Aorta (tissue), 5 donors: ENCODE measurements at places on chromosomes 13 and 19. TPM values are rescaled to one million over a fixed set of nuclear protein-coding genes. Genes with fewer than 3 reads are reported as not detected.

FGF21 gene
- total RNA-seq: not detected

DNA sequence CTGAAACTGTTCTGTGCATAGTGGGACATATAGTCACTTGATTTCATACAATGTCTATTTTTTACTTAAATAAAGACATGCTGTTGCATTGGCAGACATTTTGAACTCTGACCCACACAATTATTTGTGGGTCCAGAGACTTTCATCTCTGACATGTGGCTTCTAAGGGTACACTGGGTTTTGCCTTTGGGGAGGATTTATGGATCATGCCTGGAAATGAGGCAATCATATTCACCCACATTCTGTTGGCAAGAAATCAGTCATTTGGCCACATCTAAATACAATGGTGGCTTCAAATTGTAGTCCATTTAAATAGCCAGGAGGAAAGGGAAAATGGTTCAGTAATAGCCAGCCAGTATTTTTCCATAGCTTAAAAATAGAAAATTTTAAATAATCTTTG is 238.3 kb upstream of the KLF12 start:
- DNase-seq: no peak

- DNase-seq: peak; percentile 61
These were observed 838 bp upstream of the MYADM start for GRCh38 chr19:53866865-53867224.

- peak; percentile 87 for DNase-seq
These were observed 66.6 kb upstream of the ZNF527 start for GRCh38 chr19:37304190-37304883.

PLA2G4C gene
- 19.8 TPM for total RNA-seq

GRCh38 chr19:573519-573825 is 1.1 kb downstream of the BSG start:
- no peak for DNase-seq

SHFL gene
- 32.1 TPM for total RNA-seq

DNA sequence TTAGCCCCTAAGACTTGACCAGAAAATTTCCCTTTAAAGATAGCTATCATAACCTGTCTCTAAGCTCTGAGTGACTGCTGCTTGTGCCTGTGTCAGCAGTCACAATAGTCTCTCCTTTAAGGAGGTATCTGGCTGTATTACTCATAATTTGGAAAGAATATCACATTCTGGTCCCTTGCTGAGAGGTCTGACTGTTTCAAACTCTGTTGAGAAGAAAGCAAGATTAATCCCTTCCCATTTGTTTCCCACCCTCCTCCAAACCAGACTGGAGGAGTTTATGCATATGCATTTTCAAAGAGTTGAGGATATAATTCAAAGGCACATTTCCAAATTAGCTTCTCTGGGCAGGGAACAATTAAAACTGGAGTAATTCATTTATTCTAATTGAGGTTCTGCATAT is 2.3 kb downstream of the HTR2A start:
- DNase-seq: no peak

TNFRSF19 gene
- 4.3 TPM for total RNA-seq

GRCh38 chr19:16887353-16888265 is 1.2 kb upstream of the F2RL3 start:
- DNase-seq: no peak

DCT gene
- total RNA-seq: 0.29 TPM

DNA sequence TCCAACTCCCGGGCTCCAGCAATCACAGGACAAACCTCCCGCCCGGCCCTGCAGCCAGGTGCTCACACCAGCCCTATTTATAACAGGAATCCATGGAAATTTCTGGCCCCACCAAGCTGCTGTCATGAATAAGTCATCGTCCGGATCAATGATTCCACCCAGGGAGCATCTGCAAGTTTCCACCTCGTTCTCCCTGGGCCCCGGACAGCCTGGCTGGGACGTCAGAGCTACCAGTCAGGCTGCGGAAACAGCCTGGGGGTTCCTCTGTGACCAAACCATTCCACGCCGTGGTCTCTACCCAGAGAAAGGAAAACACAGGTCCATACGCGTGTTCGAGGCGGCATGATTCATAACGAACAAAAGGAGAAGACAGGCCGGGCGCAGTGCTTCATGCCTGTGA is 20.7 kb upstream of the PTBP1 start:
- no peak for DNase-seq

PLPP2 gene
- total RNA-seq: 4.2 TPM

KASH5 gene
- total RNA-seq: not detected

DNA sequence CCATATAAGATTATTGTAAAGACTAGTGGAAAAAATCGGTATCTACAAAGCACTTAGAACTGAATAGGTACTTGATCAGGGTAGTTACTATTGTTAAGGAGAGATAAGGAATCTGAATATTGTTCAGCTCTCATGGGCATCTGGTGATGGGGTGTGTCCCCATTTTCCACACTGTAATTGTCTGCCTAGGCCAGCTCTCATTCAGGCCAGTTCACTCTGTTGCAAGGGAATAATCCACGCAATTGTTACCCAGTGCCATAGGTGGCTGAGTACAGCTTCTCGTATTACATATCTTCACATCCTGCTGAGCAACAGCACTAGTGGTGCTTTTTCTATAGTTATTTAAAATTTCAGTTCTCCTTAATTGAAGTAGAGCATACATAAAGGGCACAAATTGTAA is 45.6 kb upstream of the C13orf42 start:
- no peak for DNase-seq

DNA sequence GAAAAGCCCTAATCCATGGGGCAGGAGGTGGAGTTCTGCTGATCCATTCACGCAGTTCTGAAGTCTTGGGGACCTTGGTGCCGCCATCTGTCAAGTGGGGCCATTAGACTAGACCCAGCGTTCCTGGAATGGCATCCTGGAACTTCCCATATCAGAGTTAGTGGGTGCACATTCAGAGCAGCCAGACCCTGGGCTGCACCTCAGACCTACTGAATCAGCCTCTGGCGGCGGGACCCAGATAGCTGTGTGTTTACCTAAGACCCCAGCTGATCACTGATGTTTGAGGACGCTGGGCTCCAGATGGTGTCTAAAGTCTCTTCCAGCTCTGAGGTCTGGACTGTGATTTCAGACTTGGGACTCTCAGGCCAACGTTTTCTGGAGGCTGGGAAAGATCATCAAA is 12.8 kb downstream of the POP4 start:
- no peak for DNase-seq

- DNase-seq: no peak
These were observed 25.7 kb upstream of the TPTE2 start for GRCh38 chr13:19586904-19587634.

- no peak for DNase-seq
These were observed 12.5 kb upstream of the TNFRSF19 start for GRCh38 chr13:23557733-23558132.

SYCN gene
- not detected for total RNA-seq

GRCh38 chr13:20230913-20231838 is 943 bp downstream of the GJB6 start:
- DNase-seq: no peak

DNA sequence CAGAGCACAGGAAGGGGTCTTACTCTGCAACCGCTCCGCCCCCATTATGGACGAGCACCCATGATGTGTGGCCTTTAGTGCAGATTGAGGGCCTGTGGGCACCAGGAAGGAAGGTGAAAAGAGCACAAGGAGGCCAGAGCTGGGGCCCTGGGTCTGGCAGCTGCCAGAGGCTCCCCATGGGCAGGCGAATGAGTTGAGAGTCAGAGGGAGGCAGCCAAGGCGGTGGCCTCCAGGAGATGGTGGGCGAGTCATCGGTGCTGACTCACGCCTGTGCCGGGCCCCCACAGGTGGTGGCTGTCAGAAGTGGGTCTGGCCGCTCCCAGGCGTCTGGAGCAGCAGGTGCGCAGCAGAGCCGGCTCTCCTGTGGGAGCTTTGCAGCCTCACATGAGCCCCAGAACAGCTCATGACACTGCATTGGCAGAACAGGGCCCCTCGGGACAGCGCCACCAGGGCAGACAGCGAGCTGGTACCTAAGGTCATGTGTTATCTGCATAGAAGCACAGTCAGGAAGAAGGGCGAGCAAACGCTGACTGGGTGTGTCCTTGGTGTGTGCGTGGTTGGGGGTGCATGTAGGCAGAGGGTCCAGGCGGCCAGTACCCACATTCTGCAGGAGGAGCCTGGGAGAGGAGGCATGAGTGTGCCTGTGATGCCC is 68.8 kb downstream of the CHST8 start:
- DNase-seq: no peak

RNF225 gene
- total RNA-seq: not detected

GRCh38 chr19:3359919-3360420 is 6.4 kb upstream of the NFIC start:
- no peak for DNase-seq

CDC42EP5 gene
- 45.0 TPM for total RNA-seq

TFDP1 gene
- total RNA-seq: 29.7 TPM

GRCh38 chr19:51800473-51801244 is 5.7 kb downstream of the FPR3 start:
- no peak for DNase-seq

EXOC3L2 gene
- 13.9 TPM for total RNA-seq

- DNase-seq: no peak
These were observed 4.6 kb upstream of the TPRX2 start for GRCh38 chr19:47854459-47854858.

USHBP1 gene
- 4.6 TPM for total RNA-seq

DNA sequence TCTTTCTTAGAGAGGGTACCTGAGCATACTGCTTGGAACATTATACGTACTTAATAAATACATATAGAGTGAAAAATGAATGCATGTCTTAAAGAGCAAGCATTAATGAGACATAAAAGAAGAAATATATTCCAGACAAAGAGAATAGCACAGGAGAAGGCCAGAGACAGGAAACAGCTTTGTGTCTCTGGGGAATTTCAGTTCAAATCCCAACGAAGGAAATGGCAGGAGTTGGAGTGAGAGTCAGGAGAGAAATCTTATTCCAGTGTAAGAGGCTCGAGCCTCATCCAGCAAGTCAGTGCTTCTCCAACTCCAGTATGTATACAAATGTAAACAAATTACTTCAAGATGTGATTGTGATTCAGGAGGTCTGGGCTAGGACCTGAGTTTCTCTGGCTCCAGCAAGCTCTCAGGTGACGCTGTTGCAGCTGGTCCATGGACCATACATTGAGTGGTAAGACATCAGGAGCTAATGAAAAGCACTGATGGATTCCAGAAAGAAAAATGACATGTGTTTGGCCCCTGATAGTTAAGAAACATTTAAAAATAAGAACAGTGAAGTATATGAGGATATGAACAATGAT is 108.2 kb downstream of the RAP2A start:
- DNase-seq: no peak

GRCh38 chr13:20197361-20197834 is 4.7 kb upstream of the GJB2 start:
- DNase-seq: no peak

SIGLEC12 gene
- total RNA-seq: not detected

DNA sequence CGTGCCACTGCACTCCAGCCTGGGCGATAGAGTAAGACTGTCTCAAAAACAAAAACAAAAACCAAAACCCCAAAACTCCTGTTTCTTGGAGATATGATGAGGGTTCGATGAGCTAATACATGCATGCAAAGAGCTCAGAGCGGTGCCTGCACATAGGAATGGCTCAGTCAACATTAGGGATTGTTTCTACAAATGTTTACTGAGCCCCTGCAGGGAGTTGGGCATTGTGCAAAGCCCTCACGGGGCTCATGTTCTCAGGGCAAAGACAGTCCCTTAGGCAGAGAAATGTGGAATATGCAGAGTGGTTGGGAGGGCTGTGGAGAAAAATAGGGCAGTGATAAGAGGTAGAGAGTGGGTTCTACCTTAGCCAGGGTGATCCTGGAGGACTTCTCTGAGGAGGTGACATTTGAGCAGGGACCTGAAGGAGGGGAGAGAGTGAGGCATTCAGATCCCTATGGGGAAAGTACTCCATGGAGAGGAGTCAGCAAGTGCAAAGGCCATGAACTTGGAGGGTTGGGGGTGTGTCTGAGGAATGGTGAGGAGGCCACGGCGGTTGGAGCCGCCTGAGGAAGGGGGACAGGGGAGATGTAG is 1.5 kb upstream of the EHD2 start:
- DNase-seq: no peak

FRY gene
- total RNA-seq: 328 TPM

DNA sequence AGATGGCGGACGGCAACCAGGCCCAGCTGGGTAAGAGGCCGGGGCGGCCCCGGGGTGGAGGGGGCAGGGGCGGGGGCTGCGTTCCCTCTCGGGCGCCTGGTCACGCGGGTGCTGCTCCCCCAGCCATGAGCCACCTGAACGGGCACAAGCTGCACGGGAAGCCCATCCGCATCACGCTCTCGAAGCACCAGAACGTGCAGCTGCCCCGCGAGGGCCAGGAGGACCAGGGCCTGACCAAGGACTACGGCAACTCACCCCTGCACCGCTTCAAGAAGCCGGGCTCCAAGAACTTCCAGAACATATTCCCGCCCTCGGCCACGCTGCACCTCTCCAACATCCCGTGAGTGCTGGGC is 11.1 kb downstream of the PTBP1 start:
- DNase-seq: no peak

ZNF480 gene
- 15.7 TPM for total RNA-seq

- no peak for DNase-seq
These were observed 205.4 kb downstream of the PDS5B start for GRCh38 chr13:32791545-32792172.

GRCh38 chr19:8302357-8302691 is 5.8 kb downstream of the CD320 start:
- peak; percentile 74 for DNase-seq

DNA sequence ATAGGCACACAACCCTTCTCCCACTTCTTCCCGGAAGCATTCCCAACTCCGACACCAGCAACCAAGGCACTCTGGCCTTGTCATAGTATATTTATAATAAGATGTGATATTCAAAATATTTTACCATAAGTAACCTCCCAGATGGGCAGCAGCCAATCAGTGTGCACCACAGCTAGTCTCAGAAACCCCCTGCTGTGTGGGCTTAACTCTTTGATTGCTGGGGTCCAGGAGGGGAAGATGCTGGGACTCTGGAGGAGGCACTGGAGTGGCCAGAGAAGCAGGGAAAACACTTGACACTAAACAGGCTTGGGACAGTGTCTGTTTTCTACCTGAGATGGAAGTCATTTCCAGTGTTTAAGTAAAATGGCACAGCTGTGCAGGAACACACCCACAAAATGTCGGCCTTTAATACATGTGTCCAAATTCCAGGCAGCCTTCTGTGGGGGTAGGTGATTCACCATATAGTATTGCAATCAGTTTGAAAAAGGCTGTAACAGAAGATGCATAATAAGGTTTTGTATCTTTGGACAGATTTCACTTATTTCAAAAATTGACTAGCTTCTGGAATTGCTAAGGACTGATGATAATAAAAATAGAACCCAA is 100.7 kb downstream of the MBNL2 start:
- no peak for DNase-seq

- DNase-seq: no peak
These were observed 191.5 kb upstream of the IPO5 start for GRCh38 chr13:97761796-97762540.

GRCh38 chr19:29532097-29532496 is 6.3 kb downstream of the VSTM2B start:
- no peak for DNase-seq

DNA sequence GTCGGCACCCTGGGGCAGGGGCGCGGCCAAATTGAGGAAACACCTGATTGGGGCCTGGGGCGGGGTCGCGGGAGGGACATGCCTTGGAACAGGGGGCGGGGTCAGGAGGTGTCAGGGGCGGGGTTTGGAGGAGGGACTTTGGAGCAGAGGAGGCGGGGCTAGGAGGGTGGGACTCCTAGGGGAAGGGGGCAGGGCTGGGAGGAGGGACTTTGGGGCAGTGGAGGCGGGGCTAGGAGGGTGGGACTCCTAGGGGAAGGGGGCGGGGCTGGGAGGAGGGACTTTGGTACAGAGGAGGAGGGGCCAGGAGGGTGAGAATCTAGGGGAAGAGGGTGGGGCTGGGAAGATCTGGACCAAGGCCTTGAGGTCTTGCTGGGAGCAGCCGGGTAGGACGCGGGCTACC is 21.9 kb downstream of the GRIN2D start:
- DNase-seq: peak; percentile 91

TMEM255B gene
- total RNA-seq: 67.3 TPM
